Suprapubic skin (tissue), 4 donors: ENCODE measurements at places on chromosomes 11 and 22. TPM values are rescaled to one million over a fixed set of nuclear protein-coding genes. Genes with fewer than 3 reads are reported as not detected.

DNA sequence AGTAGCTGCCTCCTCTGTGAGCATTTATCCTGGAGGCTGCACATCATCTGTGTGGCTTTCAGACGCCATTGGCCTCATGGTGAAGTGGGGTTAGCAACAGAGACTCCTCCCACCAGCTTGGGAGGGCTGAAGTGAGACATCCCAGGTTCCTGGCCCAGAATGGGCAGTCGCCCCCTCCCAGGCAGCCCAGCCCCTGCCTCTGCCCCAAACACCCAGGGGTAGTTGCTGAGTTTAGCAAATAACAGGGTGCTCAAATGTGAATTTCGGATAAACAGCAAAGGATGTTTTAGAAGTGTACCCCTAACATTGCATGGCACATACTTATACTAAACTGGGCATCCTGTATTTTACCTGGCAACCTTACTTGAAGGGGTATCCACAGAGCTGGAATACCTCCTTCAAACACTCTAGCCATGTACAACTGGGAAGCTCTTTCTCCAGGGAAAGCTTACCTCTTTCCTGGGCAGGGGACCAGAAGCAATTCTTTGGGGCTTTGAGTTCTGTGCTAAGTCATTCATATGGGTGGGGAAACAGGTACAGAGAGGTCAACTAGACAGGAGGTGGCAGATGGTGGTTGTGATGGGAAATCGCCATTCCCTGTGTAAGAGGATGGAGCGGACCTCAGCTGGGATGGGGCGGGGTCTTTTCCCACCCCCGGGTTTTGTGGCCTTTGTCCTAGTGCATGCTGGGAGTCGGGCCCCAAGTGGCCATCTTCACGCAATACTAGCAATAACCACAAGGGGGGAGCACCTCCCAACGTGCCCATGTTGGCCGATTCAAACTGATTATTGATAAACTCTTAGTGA, 19.3 kb downstream of the MTFP1 start:
- DNase-seq, result no peak
- no peak overlapping the region for H3K27ac ChIP-seq
- H3K36me3 ChIP-seq, result no peaks in the 10 kb centered on the region
- H3K4me3 ChIP-seq, result no peak overlapping the region

DNA sequence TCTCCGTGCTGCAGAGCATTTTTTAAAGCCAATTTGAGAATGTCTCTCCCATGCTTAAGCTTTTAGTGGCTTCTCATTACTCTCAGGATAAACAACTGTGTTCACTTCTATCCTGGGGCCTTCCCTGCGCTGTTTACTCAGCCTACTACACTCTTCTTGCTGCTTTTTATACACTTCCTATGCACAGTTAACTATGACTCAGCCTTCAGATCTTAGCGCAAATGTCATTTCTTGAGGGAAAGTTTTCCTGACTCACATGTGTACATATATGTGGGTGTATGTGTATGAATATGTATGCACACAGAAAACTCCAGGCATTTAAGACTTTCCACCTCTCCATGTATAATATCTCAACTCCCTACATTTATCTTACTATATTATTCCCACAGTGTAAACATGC, 9.8 kb downstream of the THAP12 start:
- peaks cover 15% of the 10 kb centered on the region for H3K4me1 ChIP-seq
- no peaks in the 10 kb centered on the region for H3K27me3 ChIP-seq
- no peak overlapping the region for H3K4me3 ChIP-seq
- H3K27ac ChIP-seq, result no peak overlapping the region

GRCh38 chr22:41998361-41999261, at the start of gene WBP2NL:
TSS of gene WBP2NL (plus strand) at chr22:41998788. CDS start at chr22:41998819, 31 bp downstream.
- DNase-seq, result peak; percentile 87
- no peak within 1 kb of the TSS for H3K27ac ChIP-seq
- H3K27me3 ChIP-seq, result no peaks in the 10 kb centered on the region
- no peaks in the 10 kb centered on the region for H3K36me3 ChIP-seq
- peak within 1 kb of the TSS; percentile 51 for H3K4me3 ChIP-seq

- no peaks in the 10 kb centered on the region for H3K36me3 ChIP-seq
- no peak overlapping the region for H3K4me3 ChIP-seq
- peaks cover 3% of the 10 kb centered on the region for H3K27me3 ChIP-seq
- no peak for DNase-seq
- H3K27ac ChIP-seq, result no peak overlapping the region
Measured at GRCh38 chr22:36887162-36887561, 26.3 kb upstream of the CSF2RB start.

DNA sequence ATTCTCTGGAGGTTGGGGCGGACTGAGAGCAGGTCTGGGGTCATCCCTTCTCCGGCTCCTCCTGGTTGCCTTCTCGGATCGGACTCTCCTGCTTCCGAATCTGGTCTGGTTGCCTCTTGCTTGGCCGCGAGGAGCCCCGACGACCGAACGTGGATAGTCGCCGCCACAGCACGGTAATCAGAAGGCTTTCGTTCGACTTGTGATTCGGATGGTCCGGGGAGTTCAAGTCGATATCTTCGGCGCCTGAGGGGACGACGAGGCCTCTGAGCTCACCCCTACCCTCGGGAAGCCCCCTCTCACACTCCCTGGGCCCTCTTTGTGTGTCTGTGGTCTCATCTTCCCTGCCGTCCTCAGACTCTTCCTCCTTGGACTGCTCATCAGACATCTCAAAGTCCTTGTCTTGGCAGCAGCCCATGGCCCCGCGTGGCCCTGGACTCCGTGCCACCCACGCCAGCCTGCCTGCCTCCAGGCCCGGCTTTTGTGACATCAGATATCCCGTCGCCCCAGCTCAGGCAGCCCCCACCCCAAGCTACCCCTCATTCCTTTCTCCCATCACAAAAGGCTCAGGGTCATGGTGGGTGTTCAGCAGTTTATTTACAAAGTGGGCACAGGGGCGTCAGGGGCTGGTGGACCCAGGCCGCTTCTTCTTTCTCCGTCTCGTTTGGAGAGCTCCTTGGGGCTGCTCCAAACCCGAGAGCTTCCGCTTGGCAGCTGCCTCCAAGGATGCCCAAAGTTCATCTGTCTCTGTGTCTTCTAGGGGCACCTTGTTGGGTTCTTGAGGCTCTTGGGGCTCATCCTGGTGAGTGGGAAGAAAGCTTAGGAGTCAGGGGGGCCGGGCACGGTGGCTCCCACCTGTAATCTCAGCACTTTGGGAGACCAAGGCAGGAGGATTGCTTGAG, at the start of gene TEX54:
TEX54 (minus strand) TSS at position 506 of the 899 bp plus-strand sequence.
- peak within 1 kb of the TSS; percentile 91 for H3K27ac ChIP-seq
- peaks cover 31% of the 10 kb centered on the region for H3K36me3 ChIP-seq
- peak within 1 kb of the TSS; percentile 88 for H3K4me3 ChIP-seq
- no peaks in the 10 kb centered on the region for H3K27me3 ChIP-seq
- peak; percentile 80 for DNase-seq
- H3K4me1 ChIP-seq, result peaks cover 47% of the 10 kb centered on the region

GRCh38 chr22:47858773-47859306, 1096.4 kb downstream of the TBC1D22A start:
- no peaks in the 10 kb centered on the region for H3K27me3 ChIP-seq
- no peak overlapping the region for H3K27ac ChIP-seq
- H3K36me3 ChIP-seq, result no peaks in the 10 kb centered on the region

GRCh38 chr11:90252053-90252452, 29.2 kb upstream of the CHORDC1 start:
- no peaks in the 10 kb centered on the region for H3K36me3 ChIP-seq
- H3K4me1 ChIP-seq, result no peaks in the 10 kb centered on the region
- H3K4me3 ChIP-seq, result no peak overlapping the region
- DNase-seq, result no peak

- no peak overlapping the region for H3K4me3 ChIP-seq
- no peak overlapping the region for H3K27ac ChIP-seq
- DNase-seq, result no peak
- H3K27me3 ChIP-seq, result peaks cover 95% of the 10 kb centered on the region
Measured at GRCh38 chr11:128688896-128689546, 4.9 kb upstream of the FLI1 start.

- H3K36me3 ChIP-seq, result peaks cover 9% of the 10 kb centered on the region
- H3K27me3 ChIP-seq, result no peaks in the 10 kb centered on the region
- H3K4me1 ChIP-seq, result no peaks in the 10 kb centered on the region
- DNase-seq, result no peak
Measured at GRCh38 chr11:46535688-46536087, 58.1 kb downstream of the AMBRA1 start.

DNA sequence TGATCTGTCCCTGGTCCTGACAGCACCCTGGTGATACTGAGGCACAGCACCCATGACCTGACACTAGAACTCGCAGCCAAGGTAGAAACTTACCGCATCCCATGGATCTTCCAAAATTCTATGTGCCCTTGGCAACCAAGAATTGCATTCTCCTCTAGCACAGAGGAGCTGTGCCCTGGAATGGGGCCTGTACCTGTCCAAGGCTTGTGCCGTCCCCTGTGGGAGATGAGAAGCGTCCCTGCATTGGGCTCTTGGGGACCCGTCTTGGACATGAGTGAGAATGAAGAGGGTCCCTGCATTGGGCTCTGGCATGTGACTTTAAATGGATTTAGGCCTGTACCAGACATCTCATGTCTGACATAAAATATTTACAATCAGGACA, 67.1 kb downstream of the GGTLC2 start:
- no peaks in the 10 kb centered on the region for H3K27me3 ChIP-seq
- no peaks in the 10 kb centered on the region for H3K4me1 ChIP-seq
- H3K36me3 ChIP-seq, result no peaks in the 10 kb centered on the region
- H3K27ac ChIP-seq, result no peak overlapping the region

- no peak overlapping the region for H3K27ac ChIP-seq
- peaks cover 7% of the 10 kb centered on the region for H3K4me1 ChIP-seq
- no peaks in the 10 kb centered on the region for H3K36me3 ChIP-seq
Measured at GRCh38 chr11:104653407-104653806, 244.9 kb downstream of the CASP12 start.

DNA sequence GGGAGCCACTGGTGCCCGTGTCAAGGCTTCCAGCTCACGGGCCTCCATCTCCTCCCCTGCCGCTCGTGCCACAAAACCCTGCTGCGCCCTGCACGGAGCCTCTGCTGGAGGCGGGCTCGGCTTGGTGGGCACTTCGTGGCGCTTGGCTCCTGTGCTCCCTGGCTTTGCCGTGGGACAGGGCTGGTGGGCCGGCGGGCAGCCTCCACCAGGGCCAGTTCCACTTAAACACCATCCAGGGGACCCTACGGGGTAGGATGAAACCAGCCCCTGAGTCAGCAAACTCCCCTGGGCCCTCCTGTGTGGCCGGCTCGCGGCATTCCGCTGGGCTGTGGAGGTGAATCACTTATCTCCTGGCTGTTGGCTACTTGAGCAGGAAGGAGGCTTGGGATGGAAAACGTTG, 1304.6 kb downstream of the BRD1 start:
- H3K4me1 ChIP-seq, result no peaks in the 10 kb centered on the region
- peaks cover 4% of the 10 kb centered on the region for H3K27me3 ChIP-seq
- H3K36me3 ChIP-seq, result no peaks in the 10 kb centered on the region
- no peak overlapping the region for H3K27ac ChIP-seq
- H3K4me3 ChIP-seq, result no peak overlapping the region
- DNase-seq, result no peak

- H3K4me1 ChIP-seq, result no peaks in the 10 kb centered on the region
- DNase-seq, result no peak
- H3K36me3 ChIP-seq, result no peaks in the 10 kb centered on the region
- no peaks in the 10 kb centered on the region for H3K27me3 ChIP-seq
Measured at GRCh38 chr11:84256618-84257017, 970.5 kb upstream of the CCDC90B start.

- H3K4me1 ChIP-seq, result peaks cover 3% of the 10 kb centered on the region
- no peaks in the 10 kb centered on the region for H3K36me3 ChIP-seq
- no peaks in the 10 kb centered on the region for H3K27me3 ChIP-seq
- H3K27ac ChIP-seq, result no peak overlapping the region
Measured at GRCh38 chr22:28548406-28548805, 131.2 kb downstream of the TTC28 start.

DNA sequence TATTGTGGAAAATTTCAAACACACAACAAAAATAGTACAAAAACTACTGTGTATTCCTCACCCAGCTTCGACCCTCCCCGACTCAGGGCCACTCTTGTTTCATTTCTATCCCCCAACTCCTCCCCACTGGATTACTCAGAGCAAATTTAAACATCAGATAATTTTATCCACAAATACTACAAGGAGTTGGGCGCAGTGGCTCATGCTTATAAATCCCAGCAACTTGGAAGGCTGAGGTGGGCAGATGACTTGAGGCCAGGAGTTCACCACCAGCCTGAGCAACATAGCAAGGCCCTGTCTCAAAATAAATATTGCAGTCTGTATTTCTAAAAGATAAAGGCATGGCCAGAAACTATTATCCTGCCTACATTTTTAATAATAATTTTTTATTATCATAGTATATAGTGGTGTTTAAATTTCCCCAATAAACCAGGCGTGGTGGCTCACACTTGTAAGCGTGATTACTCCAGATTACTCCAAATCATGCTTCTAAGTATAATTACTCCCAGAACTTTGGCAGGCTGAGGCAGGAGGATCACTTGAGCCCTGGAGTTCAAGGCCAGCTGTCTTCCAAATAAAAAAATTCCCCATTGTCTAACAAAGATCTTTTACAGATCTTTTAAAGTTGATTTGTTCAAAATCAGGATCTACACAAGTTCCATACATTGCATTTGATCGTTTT, 39.8 kb downstream of the LRRC32 start:
- H3K27ac ChIP-seq, result peak overlapping the region; percentile 87
- no peak overlapping the region for H3K4me3 ChIP-seq
- H3K36me3 ChIP-seq, result no peaks in the 10 kb centered on the region
- DNase-seq, result no peak
- peaks cover 30% of the 10 kb centered on the region for H3K4me1 ChIP-seq
- H3K27me3 ChIP-seq, result no peaks in the 10 kb centered on the region

GRCh38 chr22:36439481-36440271, 41.8 kb downstream of the TXN2 start:
- H3K27ac ChIP-seq, result no peak overlapping the region
- peaks cover 38% of the 10 kb centered on the region for H3K4me1 ChIP-seq
- H3K4me3 ChIP-seq, result no peak overlapping the region

GRCh38 chr22:46894081-46894671, 131.7 kb downstream of the TBC1D22A start:
- no peak overlapping the region for H3K4me3 ChIP-seq
- peaks cover 17% of the 10 kb centered on the region for H3K36me3 ChIP-seq
- H3K27me3 ChIP-seq, result no peaks in the 10 kb centered on the region
- DNase-seq, result peak; percentile 52
- peaks cover 13% of the 10 kb centered on the region for H3K4me1 ChIP-seq

DNA sequence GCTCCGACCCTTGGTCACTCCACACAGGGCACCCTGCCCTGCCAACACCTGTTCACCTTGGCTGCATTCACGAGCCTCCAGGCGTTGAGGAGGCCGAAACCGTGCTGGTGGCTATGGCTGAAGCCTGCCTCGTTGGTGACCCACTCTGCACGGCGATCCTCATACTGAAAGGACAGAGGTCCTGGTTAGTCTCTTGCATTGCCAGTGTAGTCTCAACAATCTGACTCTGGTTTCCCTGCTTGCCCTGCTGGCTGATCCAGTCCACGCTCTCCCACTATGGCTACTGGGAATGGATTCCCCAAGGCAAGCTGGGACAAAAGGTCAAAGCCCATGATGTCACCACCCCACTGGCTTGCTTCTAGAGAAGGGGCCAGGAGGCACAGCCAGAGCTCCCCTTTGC, 12.9 kb downstream of the PCSK7 start:
- peaks cover 90% of the 10 kb centered on the region for H3K36me3 ChIP-seq
- H3K4me3 ChIP-seq, result no peak overlapping the region
- H3K27me3 ChIP-seq, result no peaks in the 10 kb centered on the region
- peaks cover 36% of the 10 kb centered on the region for H3K4me1 ChIP-seq
- peak; percentile 47 for DNase-seq

- no peak overlapping the region for H3K27ac ChIP-seq
- H3K36me3 ChIP-seq, result no peaks in the 10 kb centered on the region
- H3K27me3 ChIP-seq, result no peaks in the 10 kb centered on the region
- H3K4me3 ChIP-seq, result no peak overlapping the region
Measured at GRCh38 chr11:7851391-7851790, 54.6 kb upstream of the OR5P2 start.

TRPC6 gene
- total RNA-seq, result 2.0 TPM

ADAMTS15 gene
- total RNA-seq, result 5.6 TPM

HTR3A gene
- total RNA-seq, result 0.68 TPM

SERHL2 gene
- 23.7 TPM for total RNA-seq

MMP13 gene
- not detected for total RNA-seq

MOGAT2 gene
- 5.2 TPM for total RNA-seq

NCAPH2 gene
- 39.6 TPM for total RNA-seq

SEPTIN3 gene
- total RNA-seq, result 2.7 TPM

BARX2 gene
- 18.0 TPM for total RNA-seq

KCNJ5 gene
- total RNA-seq, result 0.36 TPM

POU2AF3 gene
- not detected for total RNA-seq

GSTT4 gene
- total RNA-seq, result not detected
